ENCODE measurements at places on chromosomes 7 and 10.
A peak's percentile ranks its signal among the peaks of the same experiment; 100 is the strongest.

DNA sequence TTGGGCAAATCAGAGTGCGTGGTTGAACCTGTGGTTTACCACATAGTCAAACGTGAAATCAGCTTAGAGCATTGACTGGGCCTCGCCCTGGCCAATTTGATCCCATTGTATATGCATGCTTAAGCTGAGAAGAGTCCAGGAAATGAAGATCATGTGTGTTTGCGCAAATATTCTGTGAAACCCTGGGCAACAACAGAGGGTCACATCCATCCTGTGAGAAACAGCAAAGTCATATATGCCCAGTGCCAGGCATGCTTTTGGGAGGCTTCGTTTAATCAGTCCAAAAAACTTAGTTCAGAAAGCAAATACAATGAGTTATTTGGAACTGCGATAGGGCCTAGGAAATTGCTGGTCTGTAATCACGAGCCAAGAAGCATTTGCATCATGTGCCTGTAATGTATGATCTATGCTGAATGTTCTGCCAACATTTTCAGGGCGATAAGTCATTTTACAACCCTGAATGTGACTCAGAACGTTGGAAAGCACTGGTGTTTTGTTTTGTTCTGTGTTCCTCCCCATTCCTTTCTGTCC lies 412.1 kb upstream of the CELF2 start:
- no peak for DNase-seq

DNA sequence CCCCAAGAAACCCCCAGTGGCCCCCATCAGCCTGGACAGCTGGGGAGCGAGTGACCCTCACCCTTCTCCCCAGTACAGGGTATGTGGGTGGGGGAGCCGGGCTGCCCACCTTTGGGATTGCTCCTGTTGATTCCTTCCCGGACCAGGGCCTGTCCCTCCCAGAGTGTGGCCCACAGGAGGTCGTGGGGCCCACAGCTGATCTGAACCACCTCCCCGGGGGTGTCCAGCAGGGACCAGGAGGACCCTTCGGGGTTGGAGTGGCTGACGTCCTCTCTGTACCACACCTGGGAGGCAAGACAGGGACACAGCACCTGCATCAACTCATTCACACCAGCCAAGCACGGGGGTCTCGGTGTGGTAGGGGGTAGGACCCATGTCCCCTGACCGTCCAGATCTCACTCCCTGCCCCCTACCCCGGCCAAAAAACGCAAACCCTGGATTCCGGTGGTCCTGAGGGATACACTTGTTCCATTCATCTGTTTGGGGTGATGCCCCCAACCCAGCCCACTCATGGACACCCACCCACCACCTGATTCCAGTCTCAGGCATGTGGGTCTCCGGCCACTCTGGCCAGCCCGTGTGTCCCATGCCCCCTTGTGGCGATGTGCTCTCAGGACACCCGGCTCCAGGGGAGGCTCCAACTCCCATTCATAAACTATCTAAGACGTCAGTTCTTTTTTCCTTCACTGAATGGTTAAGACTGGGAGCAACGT lies 10.9 kb downstream of the TECPR1 start:
- DNase-seq = no peak

- no peak for DNase-seq
These were observed 9.3 kb downstream of the SHTN1 start for GRCh38 chr10:116995648-116996047.

DNA sequence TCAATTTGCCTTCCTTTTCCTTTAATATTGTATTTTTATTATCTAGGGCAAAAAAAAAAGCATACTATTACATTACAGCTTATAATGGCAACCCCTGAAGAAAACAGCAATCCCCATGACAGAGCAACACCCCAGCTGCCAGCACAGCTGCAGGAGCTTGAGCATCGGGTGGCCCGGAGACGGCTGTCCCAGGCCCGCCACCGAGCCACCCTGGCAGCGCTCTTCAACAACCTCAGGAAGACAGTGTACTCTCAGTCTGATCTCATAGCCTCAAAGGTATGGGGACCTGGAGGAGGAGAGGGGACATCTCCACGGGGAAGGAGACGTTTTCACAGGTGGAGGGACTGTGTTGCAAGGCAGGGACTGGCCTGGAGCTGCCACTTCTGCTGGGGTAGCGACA lies 6.8 kb downstream of the STRA8 start:
- DNase-seq = no peak

GRCh38 chr10:101027106-101027720 lies 3.7 kb downstream of the PDZD7 start:
- no peak for DNase-seq

- no peak for DNase-seq
These were observed 113.0 kb downstream of the SEC23IP start for GRCh38 chr10:120005207-120006201.

- DNase-seq = no peak
These were observed 41.9 kb downstream of the CALML3 start for GRCh38 chr10:5566614-5567013.

- no peak for DNase-seq
These were observed 3.1 kb upstream of the KNDC1 start for GRCh38 chr10:133156674-133157579.

- no peak for DNase-seq
These were observed 368.7 kb downstream of the AUTS2 start for GRCh38 chr7:69966766-69967591.

DNA sequence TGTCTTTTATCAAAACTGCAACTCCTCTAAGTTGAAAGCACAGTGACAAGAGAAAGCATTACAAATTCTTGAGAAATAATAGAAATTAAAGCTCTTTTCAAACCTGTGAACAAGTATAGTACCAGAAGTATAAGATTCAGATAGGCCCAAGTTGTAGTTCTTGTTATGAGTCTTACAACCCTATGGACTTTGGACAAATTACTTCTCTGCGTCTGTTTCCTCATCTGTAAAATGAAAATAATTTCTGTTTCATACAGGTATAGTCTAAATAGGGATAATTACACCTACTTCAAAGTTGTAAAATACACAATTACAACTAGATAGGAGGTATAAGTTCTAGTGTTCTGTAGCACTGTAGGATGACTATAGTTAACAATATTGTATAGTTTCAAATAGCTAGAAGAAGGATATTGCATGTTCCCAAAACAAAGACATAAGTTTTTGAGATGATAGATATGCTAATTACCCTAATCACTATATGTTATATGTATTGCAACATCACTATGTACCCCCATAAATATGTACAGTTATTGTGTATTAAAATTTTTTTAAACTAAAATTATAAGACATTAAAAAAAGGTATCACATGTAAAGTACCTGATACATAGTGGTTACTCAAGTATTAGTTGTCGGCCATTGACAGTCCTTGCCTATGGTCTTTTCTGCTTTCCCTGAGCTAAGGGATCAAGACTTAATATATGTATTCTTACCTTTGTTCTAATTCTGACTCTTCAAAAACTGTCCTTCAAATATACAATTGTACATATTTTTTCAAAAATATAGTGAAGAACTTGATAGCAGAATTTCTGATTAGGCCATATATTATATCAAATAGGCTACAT lies 1.8 kb upstream of the WASL start:
- no peak for DNase-seq

DNA sequence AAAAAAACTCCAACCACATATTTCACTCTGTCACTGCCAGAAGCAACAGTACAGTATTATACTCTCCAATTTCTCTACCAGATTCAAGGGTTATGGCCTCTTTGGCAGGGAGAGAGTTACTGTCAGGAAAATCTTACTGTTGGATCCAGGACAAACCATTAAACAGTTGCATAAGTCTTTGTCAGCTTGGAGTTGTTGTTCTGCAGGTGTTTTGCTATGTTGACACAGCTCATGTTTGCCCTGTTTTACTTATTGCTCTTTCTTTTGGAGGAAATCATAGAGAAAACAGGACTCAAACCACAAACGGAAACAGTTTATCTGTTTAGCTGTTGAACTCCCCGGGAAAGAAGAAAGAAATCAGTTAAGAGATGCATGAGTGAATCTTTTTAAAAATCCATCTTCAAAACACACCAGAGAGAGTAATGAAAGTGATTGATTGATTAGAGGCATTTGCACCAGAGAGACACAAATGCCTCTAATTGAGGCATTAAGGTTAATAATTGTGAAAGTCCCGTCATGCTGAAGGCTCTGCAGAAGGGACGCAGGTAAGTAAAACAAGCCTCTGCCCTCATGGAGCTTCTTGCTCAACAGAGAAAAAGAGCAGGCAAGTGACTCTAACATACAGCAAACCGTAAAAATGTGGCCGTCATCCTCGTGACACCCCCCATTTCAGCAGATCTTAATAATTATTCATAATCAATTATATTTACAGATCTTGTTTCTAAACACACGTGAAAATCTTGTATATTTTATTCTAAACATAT lies 38.7 kb upstream of the ARHGAP21 start:
- no peak for DNase-seq

DNA sequence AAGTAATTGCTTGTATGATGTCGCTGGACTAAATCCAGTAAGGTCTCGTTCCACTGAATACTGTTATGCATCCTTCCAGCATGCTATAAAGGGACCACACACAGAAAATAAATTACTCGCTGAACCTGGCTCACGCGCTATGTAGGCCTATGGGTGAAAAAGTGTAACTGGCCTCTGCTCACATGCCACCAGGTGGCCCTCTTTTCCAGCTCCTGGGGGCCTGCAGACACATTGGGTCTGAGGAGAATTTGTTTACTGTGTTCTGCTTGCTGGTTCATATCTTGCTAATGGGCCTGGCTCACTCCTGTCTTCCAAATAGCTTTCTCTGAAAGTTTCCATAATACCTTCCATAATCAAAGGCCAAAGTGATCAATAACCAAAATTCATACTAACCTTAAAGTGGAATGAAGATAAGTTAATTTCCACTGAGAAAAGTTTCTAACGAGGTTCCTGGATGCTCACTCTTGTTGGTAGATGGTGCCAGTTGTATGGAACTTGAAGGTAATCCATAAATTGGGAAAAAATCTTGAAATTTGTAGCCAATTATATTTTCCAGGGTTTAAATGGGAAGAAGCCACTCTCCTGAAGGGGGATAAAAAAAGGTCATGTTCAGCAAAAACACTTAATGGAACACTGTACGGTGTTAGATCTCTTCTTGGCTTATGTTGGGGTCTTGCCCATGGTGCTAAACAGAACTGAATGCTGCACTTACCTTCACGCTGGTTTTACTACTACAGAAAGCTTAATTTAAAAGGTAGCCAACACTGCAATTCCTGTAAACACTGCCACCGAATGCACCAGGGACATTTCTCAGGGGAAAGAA lies 27.0 kb upstream of the ZPBP start:
- DNase-seq = no peak

GRCh38 chr7:112770051-112770450 lies 20.1 kb downstream of the TMEM168 start:
- no peak for DNase-seq

DNA sequence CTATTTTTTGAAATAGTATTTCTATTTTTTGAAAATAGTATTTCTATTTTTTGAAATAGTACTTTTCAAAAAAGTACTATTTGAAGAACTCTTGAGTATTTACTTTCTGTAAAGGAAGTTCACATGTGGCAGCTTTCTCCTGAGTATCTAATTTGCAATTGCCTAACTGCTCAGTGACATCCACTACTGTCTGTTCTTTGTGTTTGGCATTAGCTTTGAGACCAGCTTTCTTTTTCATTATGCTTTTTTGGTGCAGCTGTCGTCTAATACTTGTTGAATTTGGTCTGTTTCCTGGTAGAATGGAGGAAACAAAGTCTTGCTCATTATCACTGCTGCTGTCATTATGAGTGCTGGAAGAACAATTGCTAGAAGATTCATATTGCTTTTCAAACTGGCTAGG lies 99.1 kb downstream of the BMPR1A start:
- DNase-seq = no peak

DNA sequence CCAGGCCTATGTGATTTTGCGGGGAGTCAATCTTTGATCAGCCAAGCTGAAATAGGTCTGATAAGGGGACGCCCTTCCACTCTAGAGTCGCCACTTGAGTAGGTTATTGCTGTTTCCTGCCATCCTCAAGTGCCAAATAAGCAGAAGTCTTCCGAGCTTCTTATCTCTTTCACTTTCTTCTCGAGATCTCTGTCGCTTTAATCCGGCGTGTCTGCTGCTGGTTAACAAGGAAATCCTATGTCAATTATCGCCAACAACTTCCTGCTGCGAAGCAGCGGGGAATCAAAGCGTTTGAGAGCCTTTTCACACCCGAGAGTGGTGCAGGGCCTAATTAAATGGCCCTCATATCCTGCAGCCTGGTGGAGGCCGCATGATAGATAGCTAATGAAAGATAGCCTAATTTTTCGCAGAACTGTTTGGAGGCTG lies 215.9 kb downstream of the RAB11FIP2 start:
- DNase-seq = peak; percentile 10

DNA sequence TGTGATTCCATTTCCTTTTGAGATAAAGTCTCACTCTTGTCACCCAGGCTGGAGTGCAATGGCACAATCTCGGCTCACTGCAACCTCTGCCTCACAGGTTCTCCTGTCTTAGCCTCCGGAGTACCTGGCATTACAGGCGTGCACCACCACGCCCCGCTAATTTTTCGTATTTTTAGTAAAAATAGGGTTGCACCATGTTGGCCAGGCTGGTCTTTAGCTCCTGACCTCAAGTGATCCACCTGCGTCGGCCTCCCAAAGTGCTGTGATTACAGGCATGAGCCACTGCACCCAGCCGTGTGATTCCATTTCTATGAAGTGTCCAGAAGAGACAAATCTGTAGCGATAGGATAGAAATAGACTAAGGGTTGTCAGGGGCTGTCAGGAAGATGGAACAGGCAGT lies 60.4 kb downstream of the CLIP2 start:
- DNase-seq = no peak

DNA sequence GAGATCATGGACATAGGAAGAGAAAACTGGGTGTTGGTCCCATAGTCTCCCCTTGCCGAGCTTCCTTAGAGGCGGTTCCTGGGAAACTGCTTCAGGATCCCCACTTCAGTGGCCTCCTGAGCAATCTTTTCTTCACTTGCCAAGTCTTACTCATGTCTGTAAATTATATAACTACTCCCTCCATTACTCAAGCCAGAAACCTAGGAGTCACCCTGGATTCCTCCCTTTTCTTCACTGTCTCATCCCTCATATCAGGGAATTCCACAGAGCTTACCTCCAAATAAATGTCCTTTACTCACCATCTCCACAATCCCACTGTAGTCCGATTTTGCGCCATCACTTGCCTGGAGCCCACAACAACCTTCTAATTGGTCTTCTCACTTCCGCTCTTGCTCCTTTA lies 29.1 kb upstream of the TRUB1 start:
- no peak for DNase-seq

DNA sequence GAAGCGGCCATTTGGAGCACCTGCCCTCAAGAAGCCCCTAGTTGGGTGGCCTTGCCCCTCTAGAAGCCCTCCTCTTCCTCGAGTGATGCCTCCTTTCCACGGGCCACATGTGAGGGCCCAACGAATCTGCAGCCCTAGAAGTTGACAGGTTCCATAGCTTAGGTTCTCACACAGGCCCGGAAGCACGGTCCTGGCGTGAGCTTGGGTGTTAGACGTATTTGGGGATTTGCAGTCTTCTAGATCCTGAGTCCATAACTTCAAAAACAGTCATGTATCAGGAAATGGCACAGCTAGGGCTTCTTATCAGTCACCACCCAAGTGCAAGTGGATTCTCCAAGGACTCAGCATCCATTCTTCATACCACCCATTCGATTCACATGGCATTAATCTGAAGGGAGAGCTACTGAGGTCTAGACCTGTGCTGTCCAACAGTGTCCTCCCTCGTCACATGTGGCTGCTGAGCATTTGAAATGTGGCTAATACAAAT lies 477 bp upstream of the FBXW4 start:
- DNase-seq = no peak
